ENCODE measurements at places on chromosomes 12 and 14.

DNA sequence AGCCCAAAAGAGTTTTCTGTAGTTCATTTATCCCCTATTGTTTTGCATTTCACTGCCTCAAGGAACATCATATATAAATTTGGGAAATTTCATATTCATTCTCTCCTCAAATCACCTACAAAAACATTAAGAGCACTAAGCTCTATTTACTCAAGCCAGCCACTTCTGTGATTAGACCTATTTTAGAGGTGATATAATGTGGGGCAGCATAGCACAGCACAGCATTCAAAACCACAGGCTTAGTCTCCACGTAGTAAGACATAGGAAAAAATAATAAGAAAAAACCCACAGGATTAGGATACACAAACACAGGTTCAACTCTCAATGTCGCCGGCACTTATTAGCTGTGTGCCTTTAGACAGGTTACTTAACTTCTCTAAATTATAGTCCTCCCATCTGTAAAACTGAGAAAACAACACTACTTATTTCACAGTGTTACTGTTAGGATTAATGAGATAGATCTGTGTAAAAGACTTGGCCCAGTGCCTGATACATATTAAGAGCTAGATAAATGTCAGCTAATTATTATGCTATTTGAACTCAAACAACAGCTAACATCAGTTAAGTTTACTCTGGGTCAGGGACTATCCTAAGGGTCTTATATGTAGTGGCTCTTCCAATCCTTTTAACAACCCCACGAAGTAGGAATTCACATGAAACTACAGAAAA, 20.3 kb downstream of the DCAF5 start:
- H3K36me3 ChIP-seq: no peaks in the 10 kb centered on the region
- no peak overlapping the region for H3K27ac ChIP-seq
- no peaks in the 10 kb centered on the region for H3K4me1 ChIP-seq
- no peak for DNase-seq
- no peak overlapping the region for H3K4me3 ChIP-seq
- no peaks in the 10 kb centered on the region for H3K27me3 ChIP-seq

DNA sequence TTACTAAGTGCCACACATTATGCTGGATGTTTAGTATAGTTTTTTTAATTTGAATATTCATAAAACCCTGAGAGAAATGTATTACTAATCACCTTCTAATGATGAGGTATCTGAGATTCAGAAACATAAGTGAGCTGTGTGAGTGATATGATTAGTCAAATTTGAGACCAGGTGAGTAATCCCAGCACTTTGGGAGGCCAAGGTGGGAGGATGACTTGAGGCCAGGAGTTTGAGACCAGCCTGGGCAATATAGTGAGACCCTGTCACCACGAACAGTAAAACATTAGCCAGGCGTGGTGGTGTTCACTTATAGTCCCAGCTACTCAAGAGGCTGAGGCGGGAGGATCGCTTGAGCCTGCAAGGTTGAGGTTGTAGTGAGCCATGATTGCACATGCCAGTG, 438.4 kb downstream of the RAD51B start:
- H3K4me3 ChIP-seq: no peak overlapping the region
- H3K27ac ChIP-seq: no peak overlapping the region

DNA sequence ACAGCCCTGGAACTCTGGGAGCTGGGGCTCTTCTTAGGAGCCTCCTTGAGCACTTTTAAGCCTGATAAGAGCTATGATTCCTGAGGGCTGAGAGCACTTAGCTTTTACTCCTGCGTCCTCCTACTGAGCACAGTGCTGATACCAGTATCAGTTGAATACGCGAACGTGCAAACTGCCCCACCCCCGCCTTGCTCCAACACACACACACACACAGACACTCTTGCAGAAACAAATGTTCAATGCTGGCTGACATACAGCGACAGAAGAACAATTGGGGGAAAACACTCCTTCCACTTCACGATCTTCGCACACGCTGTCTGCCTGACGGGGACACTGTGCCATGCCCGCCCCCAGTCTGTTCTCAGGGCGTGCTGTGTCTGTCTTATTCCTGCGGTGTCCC, 57.2 kb upstream of the DLK1 start:
- H3K4me3 ChIP-seq: no peak overlapping the region
- H3K27ac ChIP-seq: no peak overlapping the region
- H3K36me3 ChIP-seq: no peaks in the 10 kb centered on the region
- DNase-seq: no peak
- H3K4me1 ChIP-seq: no peaks in the 10 kb centered on the region

- H3K27ac ChIP-seq: peak overlapping the region; percentile 59
- H3K36me3 ChIP-seq: no peaks in the 10 kb centered on the region
- peaks cover 41% of the 10 kb centered on the region for H3K4me1 ChIP-seq
- H3K27me3 ChIP-seq: no peaks in the 10 kb centered on the region
Measured at GRCh38 chr14:68671909-68672308, 121.0 kb downstream of the ZFP36L1 start.

DNA sequence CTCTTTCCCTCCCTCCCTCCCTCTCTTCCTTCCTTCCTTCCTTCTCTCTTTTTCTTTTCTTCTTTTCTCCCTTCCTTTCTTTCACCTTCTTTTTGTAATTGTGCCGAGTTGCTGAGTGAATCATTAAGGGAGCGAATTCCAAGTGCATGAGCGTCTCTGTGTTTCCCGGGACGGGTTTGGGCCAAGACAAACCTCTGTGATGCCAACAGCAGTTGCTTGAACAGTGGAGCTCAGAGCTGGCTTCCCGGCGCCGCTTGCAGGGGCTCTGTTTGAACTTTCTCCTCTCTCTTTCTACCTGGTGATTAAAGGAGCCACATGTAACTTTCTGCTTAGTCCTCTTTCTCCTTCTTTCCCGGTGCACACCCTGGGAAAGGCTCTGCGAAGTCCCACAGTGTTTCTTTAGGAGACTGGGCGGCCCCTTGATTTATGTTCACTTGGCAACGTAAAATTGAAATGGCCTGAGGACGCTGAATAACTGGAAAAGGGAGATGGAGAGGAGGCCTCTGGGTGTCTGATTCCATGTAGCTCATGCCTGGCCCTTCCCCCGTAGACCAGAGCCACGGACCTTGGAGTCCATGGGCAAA, 33.7 kb upstream of the MAP1LC3B2 start:
- no peaks in the 10 kb centered on the region for H3K27me3 ChIP-seq
- H3K36me3 ChIP-seq: no peaks in the 10 kb centered on the region
- H3K4me3 ChIP-seq: peak overlapping the region; percentile 58
- H3K4me1 ChIP-seq: peaks cover 28% of the 10 kb centered on the region
- peak overlapping the region; percentile 82 for H3K27ac ChIP-seq

DNA sequence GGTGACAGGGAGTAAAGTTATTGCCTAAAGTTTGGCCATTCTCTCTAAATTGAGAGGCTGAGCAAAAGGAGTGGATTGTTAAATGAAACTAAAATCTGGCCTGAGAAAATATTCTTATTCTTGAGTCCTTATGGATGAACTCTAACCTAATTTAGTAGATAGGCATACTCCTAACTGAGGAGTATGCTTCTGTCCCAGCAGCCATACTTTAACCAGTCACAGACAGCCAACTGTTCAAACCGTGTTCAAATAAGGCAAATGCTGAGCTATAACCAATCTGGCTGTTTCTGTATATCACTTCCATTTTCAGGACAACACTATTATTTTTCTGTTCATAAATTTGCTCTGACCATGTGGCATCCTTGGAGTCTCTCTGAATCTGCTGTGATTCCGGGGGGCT, 75.9 kb upstream of the RERGL start:
- no peak overlapping the region for H3K27ac ChIP-seq
- no peaks in the 10 kb centered on the region for H3K27me3 ChIP-seq
- no peaks in the 10 kb centered on the region for H3K36me3 ChIP-seq

DNA sequence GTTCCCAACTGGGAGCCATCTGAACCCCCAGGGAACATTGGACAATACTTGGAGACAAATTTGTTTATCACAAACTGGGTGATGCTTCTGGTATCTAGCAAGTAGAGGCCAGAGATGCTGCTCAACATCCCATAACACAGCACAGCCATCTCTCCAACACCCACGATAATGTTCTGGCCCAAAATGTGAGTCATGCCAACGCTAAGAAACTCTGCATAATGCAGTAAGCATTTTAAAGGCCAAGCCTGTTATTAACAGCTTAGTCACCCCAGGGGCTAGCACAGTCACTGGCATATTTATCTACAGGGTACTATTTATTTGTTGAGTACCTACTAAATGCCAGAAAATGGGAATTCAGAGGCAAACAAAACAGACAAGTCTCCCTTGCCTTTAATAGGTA, 873.1 kb upstream of the TMEM132C start:
- no peaks in the 10 kb centered on the region for H3K4me1 ChIP-seq
- H3K4me3 ChIP-seq: no peak overlapping the region
- no peaks in the 10 kb centered on the region for H3K36me3 ChIP-seq
- DNase-seq: no peak
- no peaks in the 10 kb centered on the region for H3K27me3 ChIP-seq
- no peak overlapping the region for H3K27ac ChIP-seq

GRCh38 chr12:179131-179884, 34.6 kb downstream of the SLC6A12 start:
- H3K27ac ChIP-seq: no peak overlapping the region
- H3K4me1 ChIP-seq: peaks cover 5% of the 10 kb centered on the region
- no peak overlapping the region for H3K4me3 ChIP-seq
- no peaks in the 10 kb centered on the region for H3K36me3 ChIP-seq
- no peaks in the 10 kb centered on the region for H3K27me3 ChIP-seq
- no peak for DNase-seq

Measured in ascending aorta (tissue), 2 donors.